ENCODE measurements at places on chromosomes 3 and 15. TPM values are rescaled to one million over a fixed set of nuclear protein-coding genes. Genes with fewer than 3 reads are reported as not detected.
A peak's percentile ranks its signal among the peaks of the same experiment; 100 is the strongest.

GRCh38 chr3:123298903-123299302 lies 97.2 kb downstream of the SEC22A start:
- DNase-seq: no peak

DNA sequence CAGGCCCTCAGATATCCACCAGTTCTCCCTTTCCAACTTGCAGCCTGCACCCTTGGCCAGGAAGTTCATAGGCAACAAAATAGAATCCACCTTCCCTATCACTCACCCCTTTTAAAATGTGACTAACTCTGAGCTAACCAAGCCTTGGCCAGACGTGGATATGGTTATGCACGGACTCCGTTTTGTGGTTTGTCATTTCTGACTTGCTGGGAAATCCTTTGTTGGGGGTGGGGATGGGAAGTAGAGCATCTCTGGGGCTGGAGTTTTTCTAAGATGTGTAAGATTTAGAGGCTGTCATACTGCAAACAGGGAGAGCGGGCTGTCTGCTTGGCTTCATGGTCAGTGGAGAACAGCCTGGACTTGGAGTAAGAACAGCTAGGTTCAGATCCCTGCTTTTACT lies 62.6 kb downstream of the SMAD3 start:
- peak; percentile 59 for DNase-seq

DNA sequence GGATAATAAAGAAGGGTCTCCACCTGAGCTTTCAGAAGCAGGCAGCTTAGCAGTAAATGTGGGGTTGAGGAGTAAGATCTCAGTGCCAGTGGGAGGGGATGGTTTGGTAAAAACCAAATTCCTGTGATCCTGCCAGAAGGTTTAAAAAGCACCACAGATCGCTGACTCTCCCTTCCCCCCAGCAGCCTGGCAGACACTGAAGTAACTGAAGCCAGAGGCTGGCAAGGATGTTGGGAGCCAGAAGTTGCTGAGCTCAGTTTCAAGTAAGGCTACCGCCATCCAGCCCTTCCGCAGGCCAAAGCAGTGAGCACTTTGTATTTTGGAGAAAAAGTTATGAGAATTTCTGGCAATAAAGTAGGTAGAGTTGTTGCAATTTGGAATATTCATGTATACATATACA lies 246.4 kb downstream of the ZNF621 start:
- no peak for DNase-seq

PIK3CA gene
- 36.4 TPM for total RNA-seq

GRCh38 chr15:92886815-92887214 lies 13.3 kb upstream of the CHD2 start:
- no peak for DNase-seq

GXYLT2 gene
- 16.8 TPM for total RNA-seq

GRCh38 chr3:76436894-76437293 lies 603.0 kb upstream of the ROBO2 start:
- DNase-seq: no peak

DNA sequence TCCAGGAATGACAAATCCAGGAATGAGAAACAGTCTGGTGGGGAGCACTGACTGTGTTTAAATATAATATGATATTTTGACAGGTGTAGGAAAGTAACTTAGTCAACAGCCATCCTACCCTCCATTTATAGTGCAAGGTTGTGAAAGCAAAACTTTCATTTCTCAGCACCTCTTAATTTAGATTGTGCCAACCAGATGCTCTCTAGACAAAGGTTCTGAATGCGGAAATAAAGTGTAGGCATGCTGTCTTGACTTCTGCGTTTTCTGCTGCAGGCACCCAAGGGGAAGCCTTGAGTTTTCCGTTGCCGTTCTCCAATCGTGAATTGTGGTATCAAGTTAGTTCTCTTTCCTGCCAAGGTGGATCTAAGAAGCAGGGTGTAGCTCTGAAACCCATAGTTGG lies 261.9 kb upstream of the SUCLG2 start:
- no peak for DNase-seq

GRCh38 chr3:53218131-53218530 lies 37.7 kb downstream of the TKT start:
- DNase-seq: no peak

GRCh38 chr3:77040926-77041722 lies 1.2 kb downstream of the ROBO2 start:
- DNase-seq: no peak

DNA sequence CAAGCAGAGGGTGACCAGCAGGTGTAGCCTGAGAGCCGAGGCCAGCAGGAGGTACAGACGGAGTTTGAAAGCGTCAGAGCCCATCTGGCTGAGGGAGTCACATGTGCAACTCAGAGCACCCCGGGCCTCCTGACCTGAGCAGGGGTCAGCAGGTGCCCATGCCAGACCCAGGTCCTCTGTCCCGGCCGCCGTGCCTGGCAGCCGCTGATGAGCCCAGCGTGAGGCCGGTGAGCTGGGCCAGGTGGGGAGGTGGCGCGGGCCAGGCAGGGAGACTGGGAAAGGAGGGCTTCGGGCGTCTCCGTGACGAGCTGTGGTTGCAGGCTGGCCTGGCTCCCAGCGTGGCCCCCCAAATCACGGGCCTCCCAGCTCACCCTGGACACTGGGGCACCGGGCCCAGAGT lies 130.9 kb downstream of the CHSY1 start:
- no peak for DNase-seq

- DNase-seq: peak; percentile 71
These were observed 708 bp upstream of the GCHFR start for GRCh38 chr15:40762919-40763800.

- no peak for DNase-seq
These were observed 203.6 kb downstream of the ROBO1 start for GRCh38 chr3:79564192-79564591.

FOXB1 gene
- total RNA-seq: not detected

DNA sequence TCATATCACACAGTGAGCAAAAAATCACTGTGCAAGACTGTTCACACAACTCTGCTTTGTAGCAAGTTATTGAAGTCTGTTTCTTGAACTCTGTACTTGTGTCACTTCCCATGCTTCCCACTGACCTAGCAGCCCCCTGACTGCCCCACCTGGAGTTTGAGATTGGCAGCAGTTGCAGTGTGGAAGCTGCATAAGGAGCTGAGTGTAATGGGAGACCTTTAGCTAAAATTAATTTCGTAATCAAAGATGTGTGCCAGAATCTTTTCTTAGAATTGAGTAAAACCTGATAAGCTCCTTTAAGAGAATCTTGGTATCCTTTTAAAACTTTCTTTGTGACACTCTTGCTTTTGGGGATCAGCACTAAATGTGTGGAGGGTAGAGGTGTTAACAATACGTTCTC lies 42.8 kb downstream of the NKIRAS1 start:
- DNase-seq: no peak

NLGN1 gene
- 10.3 TPM for total RNA-seq

SERINC4 gene
- not detected for total RNA-seq

HRG gene
- total RNA-seq: not detected

DAZL gene
- not detected for total RNA-seq

DNA sequence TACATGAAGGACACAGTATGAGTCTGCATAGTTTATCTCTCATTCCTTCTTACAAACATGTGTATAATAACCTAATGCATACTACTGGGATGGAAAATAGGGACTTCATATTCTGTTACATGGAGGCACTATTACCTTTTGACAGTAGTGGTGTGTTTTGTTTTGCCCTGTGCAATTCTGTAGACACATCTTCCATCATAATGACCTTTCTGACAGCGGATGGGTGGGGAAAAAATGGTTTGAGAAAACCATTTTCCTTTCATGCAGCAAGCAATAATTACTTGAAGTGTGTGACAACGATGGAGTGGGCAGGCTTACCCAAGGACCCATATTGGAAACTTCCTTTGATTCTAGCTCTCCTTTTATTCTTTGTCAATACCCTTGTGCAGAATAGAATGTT lies 153.6 kb upstream of the ONECUT1 start:
- DNase-seq: no peak

HSPBAP1 gene
- total RNA-seq: 14.5 TPM

- no peak for DNase-seq
These were observed 15.3 kb downstream of the PYDC2 start for GRCh38 chr3:191476066-191476772.

DNA sequence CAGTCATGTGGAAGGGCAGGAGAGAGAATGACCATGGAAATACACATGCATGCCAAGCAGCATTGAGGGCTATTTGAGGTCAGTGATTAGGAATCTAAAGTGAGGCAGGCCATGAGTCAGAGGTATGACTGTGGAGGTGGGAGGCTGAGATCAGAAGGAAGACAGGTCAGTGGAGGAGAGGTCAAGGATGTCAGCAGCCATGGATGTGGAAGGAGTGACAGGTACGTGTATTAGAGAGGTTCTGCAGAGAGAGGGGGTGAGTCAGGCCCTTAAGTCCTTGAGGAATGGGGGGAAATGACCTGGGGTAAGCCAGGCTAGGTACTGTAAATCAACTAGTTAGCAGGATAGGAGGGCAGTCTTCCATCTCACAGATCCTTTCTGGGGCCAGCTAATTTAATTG lies 166.6 kb downstream of the ANO10 start:
- DNase-seq: no peak

GRCh38 chr15:55112706-55113105 lies 84.0 kb downstream of the RSL24D1 start:
- DNase-seq: no peak

Measured in uterus (tissue), 4 donors.